PC-9 (cell line): ENCODE measurements at places on chromosomes 3 and 15. TPM values are rescaled to one million over a fixed set of nuclear protein-coding genes. Genes with fewer than 3 reads are reported as not detected.

GRCh38 chr3:139307601-139308555, 35.9 kb upstream of the MRPS22 start:
- DNase-seq: no peak

The ATP13A5 gene
- total RNA-seq: not detected in 2 replicates

DNA sequence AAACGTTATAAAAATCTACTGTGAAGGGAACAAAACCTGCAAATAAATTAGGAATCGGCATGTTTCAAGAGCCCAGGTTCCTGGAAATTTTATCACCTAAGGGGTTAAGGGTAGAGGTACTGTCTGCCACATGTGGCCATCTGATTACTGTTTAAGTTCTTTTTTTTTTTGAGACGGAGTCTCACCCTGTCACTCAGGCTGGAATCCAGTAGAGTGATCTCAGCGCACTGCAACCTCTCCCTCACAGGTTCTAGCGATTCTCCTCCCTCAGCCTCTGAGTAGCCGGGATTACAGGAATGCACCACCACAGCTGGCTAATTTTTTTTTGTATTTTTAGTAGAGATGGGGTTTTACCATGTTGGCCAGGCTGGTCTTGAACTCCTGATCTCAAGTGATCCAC, 35.8 kb downstream of the UQCC5 start:
- no peak for DNase-seq

The FBXO40 gene
- not detected in 2 replicates for total RNA-seq
